ENCODE measurements at places on chromosomes 7 and 10. TPM values are rescaled to one million over a fixed set of nuclear protein-coding genes. Genes with fewer than 3 reads are reported as not detected.

- peak; percentile 65 for DNase-seq
These were observed 35.3 kb downstream of the SLC16A9 start for GRCh38 chr10:59674215-59674836.

DNA sequence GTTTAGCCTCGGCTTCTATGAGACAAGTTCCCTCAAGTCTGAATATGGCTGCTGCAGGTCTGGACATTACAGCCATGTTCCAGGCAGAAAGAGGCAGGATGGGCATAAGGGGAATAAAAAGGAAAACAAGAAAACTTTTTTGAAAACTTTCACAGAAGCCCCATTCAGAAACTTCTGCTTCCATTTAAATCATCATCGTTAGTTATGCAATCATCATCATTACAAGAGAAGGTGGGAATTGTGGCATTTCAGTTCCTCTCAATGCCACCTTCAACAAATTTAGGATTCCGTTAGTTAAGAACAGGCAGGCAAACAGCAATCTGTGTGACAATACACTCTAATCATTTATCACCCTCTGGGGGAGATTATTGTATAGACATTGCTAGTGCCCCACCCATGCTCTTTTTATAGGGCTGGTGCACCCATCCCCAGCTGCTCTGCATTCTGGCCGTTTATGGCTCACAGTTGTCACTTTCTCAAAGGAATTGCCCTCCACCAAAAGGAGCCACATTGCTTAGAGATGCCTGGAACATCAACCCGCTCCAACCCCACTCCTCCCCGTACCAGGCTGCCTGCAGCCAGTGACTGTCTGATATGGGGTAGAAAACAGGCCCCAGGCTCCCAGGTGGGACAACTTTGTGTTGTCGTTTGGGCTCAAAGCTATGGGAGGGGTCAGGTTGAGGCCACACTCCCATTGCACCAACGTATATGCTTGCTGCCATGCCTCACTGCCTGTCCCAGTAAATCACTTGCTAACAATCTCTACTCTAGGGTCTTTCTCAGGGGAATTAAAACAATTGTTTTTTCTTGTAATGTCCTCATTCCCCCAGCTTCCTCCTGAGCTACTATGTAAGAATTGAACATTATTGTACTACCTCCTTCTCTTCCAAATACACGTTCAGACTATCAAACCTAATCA is 24.2 kb downstream of the ITGB8 start:
- DNase-seq: no peak

C10orf143 gene
- total RNA-seq: 3.6 TPM

IL2RA gene
- not detected for total RNA-seq
